T-cell (primary cell): ENCODE measurements at places on chromosomes 11 and 22.

DNA sequence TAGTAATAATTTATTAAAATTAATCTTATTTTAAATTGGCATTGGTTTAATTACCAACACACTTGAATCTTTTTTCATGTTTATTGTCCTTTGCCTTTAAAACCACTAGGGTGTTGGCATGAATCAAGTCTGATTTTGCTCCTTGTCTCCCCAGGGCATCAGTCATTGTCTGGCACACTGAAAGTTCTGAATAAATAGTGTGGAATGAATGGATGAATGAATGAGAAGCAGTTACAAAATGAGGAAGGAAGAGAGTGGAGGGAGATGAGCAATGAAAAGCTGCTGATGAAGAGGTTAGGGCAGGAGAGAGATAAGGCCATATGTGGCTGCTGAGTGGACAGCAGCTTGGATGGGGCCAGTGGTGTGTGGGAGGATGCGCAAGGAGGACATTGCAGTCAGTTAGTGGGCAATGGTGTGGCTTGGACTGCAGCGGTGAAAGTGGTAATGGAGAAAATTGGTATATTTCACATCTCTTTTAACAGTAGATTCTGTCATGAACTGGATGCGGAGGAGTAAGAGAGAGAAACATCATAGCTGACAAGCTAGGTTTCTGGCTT lies 132.0 kb downstream of the SPON1 start:
- DNase-seq, result no peak

DNA sequence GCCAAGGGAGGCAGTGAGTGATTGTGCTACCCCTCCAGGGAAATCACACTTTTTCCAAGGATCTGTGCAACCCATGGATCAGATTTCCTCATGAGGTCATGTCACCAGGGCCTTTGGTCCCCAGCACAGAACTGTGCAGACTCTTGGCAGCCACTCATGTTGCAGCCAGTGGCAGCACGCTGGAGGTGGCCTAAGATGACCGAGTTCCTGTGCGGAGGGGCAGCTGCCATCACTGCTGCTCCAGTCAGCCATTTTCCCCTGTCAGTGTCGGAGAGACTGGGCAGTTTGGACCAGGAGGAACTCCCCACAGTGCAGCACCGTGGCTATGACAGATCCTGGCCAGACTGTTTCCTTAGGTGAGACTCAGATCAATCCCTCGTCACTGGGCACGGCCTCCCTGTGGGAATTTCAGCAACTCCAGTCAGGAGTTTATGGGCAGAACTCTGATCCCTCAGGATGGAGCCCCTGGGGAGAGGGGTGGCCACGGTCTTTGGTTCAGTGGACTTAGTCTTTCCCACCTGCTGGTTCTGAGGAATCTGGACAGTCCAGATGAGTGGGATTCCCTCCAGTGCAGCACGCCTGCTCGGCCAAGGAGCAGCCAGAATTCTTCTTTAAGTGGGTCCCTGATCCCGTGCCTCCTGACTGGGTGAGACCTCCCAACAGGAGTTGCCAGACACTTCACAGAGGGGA lies 194.6 kb upstream of the CARD18 start:
- DNase-seq, result no peak

- DNase-seq, result no peak
These were observed 729.8 kb downstream of the FAM181B start for GRCh38 chr11:82003671-82004515.

DNA sequence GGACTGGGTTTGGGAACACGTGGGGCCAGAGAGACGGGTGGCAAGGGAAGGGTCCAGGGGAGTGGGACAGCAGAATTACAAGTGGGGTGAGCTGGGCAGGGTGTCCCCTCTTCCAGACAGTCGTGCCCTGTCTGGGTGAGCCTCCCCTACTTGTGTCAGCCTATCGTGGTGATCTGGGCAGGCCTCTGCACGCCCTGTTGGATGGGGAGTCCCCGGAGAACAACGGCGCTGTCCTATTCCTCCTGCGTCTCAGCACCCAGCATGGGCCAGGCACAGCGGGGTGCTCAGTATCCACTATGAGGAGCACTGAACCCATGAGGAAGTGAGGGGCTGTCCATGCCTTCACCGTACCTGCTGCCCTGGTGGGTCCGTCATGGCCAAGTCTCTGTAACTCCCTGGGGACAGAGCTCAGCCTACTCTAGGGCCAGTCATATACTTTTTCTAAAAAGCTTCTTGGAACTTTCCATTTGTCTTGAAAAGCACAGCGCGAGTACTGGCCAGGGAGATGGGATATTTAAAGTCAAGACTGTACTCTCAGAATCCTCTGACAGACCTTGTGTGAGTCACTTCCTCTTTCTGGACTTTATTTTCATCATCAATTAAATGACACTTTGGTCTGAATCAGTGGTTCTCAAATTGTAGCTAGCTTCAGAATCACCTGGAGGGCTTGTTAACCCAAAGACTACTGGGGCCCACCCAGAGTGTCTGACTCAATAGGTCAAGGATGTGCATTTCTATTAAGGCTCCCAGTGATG lies 81.7 kb upstream of the NECTIN1 start:
- no peak for DNase-seq

GRCh38 chr11:17291710-17292109 lies 15.2 kb downstream of the NUCB2 start:
- DNase-seq, result no peak

DNA sequence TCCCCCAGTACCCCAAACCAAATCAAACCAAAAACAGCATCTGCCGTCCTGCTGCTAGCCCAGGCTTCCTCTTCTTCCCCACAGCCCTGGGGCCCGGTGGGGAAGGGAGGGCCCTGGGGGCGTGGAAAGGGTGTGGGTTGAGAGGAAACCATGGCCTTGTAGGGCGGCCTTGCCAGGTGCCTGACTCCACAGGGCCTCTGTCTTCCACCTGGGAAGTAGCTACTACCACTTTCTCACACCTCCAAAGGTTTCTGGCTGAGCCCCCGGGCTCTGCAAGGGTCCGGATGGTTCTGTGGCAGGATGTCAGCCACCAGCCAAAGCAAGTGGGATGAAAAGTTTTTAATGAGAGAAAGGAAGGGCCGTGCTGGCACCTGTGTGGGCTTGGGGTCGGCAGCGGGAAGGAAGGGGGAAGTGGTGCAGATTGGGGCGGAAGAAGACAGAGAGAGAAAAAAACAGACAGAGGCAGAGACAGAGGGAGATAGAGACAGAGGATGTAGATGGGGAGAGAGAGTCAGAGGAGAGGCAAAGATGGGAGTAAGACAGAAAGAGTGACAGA lies 10.5 kb downstream of the TPST2 start:
- DNase-seq, result peak; percentile 50

DNA sequence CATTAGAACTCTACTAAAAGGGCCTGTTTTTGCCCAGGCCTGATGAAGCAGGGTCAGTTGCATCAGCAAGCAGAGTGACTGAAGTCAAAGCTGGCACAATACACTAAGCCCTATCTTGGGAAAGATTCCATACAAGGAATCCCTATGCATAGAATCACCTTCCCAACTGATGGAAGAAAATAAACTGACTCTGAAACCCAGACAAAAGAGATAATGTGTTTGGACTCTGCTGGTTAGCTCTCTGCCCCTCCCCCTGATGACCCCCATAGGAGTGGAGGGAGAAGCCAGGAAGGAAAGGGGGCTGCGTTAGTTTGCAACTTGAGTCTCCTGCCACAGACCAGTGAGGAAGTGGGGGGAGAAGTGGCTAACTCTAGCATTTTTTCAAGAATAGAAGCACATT lies 32.9 kb downstream of the GALNT18 start:
- DNase-seq, result no peak

DNA sequence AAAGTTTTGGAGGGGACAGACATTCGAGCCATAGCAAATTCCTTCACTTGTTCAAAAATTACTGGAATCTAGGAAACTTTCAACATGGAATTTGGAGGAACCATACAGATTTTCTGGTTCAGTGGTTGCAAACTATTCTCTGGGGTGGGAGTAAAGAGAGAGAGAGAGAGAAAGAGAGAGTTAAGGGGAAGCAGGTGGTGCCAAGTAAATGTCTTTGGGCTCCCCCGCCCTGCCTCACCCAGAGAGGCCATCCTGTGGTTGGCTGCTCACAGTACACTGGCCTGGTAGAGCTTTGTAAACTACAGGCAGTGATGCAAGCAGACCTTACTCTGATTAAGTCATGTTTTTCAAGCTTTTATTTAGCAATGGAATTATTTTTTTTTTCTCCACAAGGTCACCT lies 82.6 kb downstream of the ADAMTS15 start:
- no peak for DNase-seq

DNA sequence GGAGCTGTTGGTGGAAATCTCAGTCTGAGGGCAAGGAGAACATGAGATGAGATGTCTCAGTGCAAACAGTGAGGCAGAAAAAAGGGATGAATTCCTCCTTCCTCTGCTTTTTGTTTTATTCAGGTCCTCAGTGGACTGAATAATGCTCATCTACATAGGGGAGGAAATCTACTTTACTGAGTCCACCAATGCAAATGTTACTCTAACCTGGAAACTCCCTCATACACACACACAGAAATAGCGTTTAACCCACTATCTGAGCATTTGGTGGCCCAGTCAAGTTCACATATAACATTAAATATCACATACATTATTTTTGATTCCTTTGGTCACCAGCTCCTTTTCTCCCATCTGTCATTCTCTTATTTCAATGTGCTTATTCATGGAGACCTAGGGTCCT lies 418.8 kb downstream of the TMEM135 start:
- no peak for DNase-seq

DNA sequence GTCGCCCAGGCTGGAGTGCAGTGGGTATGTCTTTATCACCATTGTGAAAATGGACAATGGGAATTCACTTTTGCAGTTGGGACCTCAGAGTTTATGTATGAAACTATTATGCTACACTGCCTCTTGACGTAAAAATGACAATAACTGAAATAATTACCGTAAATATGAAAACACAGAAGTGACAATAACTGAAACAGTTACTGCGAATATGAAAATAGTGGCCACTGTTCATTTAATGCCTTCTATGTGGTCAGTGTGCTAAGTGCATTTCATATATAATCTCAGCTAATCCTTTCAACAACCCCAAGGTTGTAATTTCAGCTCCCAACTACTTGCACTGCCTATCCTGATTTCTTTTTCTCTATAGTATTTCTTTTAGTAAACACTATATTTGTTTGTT lies 5.9 kb upstream of the RTCB start:
- no peak for DNase-seq

GRCh38 chr11:94602430-94603372 lies 35.5 kb downstream of the PIWIL4 start:
- DNase-seq, result no peak

- DNase-seq, result peak; percentile 54
These were observed 42.2 kb downstream of the UBASH3B start for GRCh38 chr11:122697636-122698167.

GRCh38 chr11:110857892-110858546 lies 145.8 kb upstream of the ARHGAP20 start:
- no peak for DNase-seq

GRCh38 chr11:120574876-120575275 lies 63.3 kb downstream of the GRIK4 start:
- DNase-seq, result no peak

- no peak for DNase-seq
These were observed 60.3 kb upstream of the PRODH start for GRCh38 chr22:18996376-18996900.

- DNase-seq, result no peak
These were observed 20.6 kb downstream of the PRR5 start for GRCh38 chr22:44722611-44723010.

GRCh38 chr22:47739291-47740015 lies 977.0 kb downstream of the TBC1D22A start:
- no peak for DNase-seq

DNA sequence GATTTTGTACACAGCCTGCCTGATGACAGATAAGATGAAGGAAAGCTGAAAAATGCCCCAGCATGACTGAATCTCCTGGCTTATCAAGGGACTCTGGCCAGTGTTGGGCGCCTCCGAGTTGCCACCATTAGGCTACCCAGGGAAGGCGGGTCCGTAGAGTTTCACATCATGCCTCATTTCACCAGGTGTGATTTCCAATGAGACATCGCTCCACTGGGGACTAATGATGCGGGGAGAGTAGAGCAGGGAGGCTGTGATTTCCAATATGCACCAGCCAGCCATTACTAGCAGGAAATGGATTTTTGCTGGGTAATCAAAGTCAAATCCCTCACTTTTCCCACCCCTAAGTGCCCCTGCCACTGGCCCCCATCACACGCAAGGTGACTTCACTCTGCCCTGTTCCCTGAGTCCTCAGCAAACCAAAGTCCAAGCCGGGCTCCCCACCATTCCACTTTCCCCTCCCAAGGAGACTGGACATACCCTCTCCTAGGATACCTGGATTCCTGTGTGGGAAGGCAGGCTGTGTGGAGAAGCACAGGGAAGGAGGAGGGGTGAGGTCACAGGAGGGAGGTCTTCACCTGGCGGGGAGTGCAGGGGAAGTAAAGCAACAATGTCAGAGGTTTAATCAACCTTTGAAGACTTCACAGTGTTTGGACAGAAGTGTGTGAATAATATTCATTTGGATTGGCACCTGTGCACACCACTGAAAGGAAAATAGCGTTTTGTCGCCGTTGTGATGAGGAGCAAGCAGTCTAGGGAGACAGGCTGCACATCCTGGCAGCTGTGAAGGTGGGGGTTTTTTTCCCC lies 613.3 kb upstream of the CADM1 start:
- DNase-seq, result no peak

DNA sequence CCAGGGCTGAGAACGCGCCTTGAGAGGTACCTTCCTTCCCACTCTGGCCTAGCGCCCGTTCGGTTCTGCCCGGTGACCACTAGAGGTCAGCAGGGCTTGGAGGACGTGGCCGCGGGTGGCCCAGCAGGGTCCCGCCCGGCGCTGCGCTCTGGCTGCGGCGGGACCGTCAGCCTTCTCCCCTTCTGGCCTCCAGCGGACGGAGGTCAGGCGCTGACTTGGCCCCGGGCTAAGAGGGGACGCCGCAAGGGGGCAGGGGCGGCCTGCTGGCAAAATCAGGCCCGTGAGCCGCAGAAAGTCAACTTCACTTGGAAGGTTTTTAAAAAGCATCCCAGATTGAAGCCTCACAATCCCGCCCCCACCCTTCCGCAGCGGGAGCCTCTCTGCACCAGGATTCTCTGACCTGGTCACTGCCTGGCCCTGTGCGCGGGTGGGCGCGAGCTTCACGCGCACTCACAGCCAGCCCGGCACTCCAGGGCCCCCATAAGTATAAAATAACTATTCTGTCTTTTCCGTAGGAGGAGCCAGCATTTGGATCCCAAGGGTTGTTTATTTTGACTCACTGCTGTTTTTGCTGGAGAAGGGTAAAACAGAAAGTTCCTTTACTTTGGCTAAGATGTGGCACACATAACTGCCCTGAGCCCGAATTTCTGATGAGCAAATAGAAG lies 23.2 kb upstream of the ZBTB16 start:
- DNase-seq, result peak; percentile 34

- no peak for DNase-seq
These were observed 67.2 kb downstream of the PPP2R1B start for GRCh38 chr11:111698852-111699559.
